HT-29 (cell line): ENCODE measurements at places on chromosomes 1 and 21. TPM values are rescaled to one million over a fixed set of nuclear protein-coding genes. Genes with fewer than 3 reads are reported as not detected.

Gene CD160
- total RNA-seq: not detected in 2 replicates

Gene UBE2U
- total RNA-seq: not detected in 2 replicates

Gene ATP1B1
- 83.5 and 86.4 TPM in 2 replicates for total RNA-seq

Gene DCAF6
- 20.4 and 23.2 TPM in 2 replicates for total RNA-seq

Gene IFNLR1
- total RNA-seq: 3.3 and 3.5 TPM in 2 replicates

Gene HCRTR1
- not detected in 2 replicates for total RNA-seq

Gene TRIM58
- total RNA-seq: not detected in 2 replicates

Gene IQGAP3
- total RNA-seq: 55.3 and 61.7 TPM in 2 replicates

Gene S1PR1
- total RNA-seq: not detected in 2 replicates

Gene FCRLB
- total RNA-seq: 1.4 and 3.4 TPM in 2 replicates

Gene IGSF3
- 27.2 and 31.0 TPM in 2 replicates for total RNA-seq

Gene MAP10
- total RNA-seq: not detected in 2 replicates

Gene NSUN4
- total RNA-seq: 6.8 and 24.8 TPM in 2 replicates

Gene CAPN8
- 50.6 and 71.9 TPM in 2 replicates for total RNA-seq

Gene ZNF593OS
- total RNA-seq: 1.6 TPM in 1 of 2 replicates, not detected in the other
